ENCODE measurements at places on chromosomes 2 and 18.

DNA sequence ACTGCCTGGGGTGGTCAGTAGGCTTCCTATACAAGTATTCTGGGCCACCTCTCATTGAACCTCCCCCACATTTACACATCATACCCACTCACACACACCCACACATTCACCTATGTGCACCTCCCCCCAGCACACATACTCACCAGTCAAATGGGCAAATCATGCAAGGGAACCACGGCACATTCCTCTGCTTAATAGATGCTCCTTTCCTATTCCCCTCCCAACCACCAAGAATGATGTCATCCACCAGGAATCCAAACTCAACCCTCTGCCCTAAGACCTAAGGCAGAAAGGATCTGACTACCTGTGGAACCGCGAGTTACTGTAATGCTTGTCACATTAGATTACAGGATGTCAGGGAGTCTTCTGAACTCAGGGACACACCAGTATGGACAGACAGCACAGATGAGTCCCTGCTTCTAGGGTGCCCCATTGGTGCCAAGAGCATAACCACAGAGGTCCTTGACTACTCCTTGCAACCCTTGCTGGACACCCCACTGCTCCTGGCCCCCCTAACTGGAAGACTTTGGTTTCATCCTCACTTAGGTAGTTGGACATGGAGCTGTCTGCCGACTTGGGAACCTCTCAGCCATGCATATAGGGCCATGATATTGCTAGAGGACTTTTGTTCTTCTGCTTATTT lies 21.5 kb upstream of the CAB39 start:
- DNase-seq, result no peak

GRCh38 chr18:37544217-37544616 lies 21.4 kb downstream of the CELF4 start:
- DNase-seq, result no peak

GRCh38 chr2:1714291-1715064 lies 29.8 kb downstream of the PXDN start:
- no peak for DNase-seq

- DNase-seq, result no peak
Observed at GRCh38 chr2:99156891-99157290, 2.1 kb downstream of the LIPT1 start.

GRCh38 chr2:99891428-99891780 lies 251.0 kb downstream of the AFF3 start:
- no peak for DNase-seq

DNA sequence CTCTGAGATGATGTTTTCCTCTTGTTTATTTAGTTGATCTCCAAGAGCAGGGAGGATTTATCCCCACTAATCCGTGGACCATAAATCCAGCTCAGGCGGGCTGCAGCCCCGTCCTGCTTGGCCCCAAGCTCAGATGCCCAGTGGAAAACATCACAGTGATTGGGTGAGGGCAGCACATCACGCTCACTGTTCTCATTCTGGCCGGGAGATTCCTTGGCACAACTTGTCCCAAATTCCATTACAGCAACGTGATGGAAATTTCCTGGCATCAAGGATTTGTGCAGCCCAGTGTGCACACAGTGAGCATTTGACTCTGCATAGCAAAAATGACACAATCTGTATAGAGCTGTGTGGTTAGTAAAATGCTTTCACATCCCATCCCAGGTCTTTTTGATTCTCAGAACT lies 96.8 kb downstream of the VAPA start:
- DNase-seq, result no peak

DNA sequence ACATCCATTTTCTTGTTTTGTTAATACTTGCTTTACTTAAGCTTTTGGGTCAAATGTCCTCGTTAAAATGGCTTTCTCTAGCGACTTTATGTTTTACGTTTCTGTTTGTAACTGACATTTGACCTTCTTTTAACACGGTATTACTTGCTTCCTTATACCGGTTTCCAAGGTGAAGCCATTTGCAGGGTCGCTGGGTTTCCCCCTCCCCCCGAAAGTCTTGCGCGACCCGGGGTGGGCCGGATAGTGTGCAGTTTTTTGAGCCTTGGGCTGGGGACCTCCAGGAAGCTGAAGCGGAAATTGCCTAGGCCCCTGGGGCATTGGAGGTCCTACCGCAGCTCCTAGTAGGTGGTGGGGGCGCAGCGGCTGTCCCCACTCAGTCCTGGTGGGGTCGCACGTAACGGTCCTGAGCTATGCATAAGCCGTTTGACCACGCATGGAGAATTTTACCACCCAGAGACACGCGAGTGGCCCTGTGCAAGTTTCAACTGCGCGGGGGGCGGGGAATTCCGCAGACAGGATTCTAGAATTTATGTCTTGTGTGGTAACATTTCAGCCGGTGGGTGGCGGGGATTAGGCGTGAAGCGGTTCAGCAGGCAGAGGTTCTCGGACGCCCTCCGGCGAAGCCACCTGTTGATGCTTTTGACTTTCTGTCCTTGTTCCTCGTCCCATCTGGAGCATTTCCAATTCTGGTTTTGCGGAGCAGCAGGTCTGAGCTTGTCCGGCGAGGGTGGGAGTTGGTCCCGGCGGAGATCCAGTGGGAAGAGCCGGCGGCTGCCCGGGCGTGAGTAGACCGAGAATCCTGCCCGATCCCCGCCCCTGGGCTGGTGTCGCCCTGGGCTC lies 2.4 kb downstream of the CFLAR start:
- peak; percentile 93 for DNase-seq

GRCh38 chr18:46028536-46028891 lies 43.5 kb downstream of the PSTPIP2 start:
- DNase-seq, result no peak

- DNase-seq, result no peak
Observed at GRCh38 chr2:205424326-205424725, 258.0 kb upstream of the NRP2 start.

GRCh38 chr2:20650393-20650876 lies 463 bp downstream of the HS1BP3 start:
- peak; percentile 44 for DNase-seq

- peak; percentile 41 for DNase-seq
Observed at GRCh38 chr2:106572541-106573450, 85.6 kb downstream of the CD8B2 start.

- DNase-seq, result no peak
Observed at GRCh38 chr2:218776488-218776887, 5.5 kb upstream of the CYP27A1 start.

- peak; percentile 56 for DNase-seq
Observed at GRCh38 chr2:37168217-37168981, 11.6 kb upstream of the EIF2AK2 start.

DNA sequence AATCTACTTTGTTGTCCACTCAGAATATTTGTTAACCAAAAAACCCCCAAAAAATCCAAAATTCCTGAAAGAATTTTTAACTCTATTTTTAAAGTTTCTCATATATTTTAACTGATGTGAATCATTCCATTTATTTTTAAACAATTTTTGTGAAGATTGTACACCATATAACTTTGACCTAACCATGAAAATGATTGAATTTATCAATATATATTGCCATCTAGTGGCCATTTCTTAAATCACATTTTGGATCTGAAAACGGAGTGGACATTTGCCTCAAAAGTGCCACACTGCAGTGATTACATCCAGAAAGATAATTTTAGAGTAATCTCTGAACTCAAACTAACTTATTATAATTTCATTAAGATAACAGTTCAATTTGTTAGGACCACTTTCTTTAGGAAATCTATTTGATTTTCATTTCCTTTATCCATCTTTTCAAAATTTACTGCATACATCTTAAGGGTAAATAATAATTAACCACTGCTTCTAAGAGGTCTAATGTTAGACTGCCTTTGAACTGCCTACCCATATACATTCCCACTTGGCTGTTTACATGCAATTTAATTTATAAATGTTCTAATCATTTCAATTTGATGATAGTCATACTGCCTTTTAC lies 71.1 kb downstream of the DSC3 start:
- DNase-seq, result peak; percentile 44

- no peak for DNase-seq
Observed at GRCh38 chr2:18345848-18346247, 214.6 kb downstream of the RDH14 start.

DNA sequence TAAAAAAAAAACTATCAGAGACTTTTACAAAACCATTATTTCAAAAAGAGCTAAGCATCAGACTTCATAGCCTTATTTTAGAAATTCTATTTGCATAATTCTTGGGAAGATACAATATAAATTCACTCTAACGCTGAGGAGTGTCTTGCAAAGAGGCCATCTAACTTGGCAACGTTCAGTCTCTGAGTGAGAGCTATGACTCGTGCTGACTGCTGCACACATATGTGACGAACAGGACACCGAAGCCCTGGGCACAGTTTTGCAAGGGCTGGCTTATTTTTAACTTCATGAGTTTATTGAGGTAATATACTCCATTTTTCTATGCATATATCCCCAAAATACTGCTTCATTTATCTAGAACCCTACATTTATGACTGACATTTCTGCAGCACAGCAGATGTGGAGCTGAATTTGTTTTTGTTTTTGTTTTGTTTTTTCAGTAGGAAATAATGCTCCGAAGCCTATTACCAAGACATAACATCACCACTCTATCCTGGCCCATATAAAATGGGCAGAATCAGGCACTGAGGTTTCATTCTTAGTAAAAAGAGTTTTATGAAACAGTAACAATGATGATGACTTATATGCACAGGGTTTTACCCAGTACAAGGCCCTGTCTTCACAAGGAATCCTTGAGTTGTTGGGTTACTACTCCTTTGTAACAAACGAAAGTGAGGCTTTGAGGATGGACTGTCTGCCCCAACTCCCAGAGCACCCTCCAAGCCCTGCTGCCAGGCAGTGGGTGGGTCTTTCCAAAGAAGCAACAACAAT lies 68.3 kb downstream of the CRACDL start:
- DNase-seq, result no peak

DNA sequence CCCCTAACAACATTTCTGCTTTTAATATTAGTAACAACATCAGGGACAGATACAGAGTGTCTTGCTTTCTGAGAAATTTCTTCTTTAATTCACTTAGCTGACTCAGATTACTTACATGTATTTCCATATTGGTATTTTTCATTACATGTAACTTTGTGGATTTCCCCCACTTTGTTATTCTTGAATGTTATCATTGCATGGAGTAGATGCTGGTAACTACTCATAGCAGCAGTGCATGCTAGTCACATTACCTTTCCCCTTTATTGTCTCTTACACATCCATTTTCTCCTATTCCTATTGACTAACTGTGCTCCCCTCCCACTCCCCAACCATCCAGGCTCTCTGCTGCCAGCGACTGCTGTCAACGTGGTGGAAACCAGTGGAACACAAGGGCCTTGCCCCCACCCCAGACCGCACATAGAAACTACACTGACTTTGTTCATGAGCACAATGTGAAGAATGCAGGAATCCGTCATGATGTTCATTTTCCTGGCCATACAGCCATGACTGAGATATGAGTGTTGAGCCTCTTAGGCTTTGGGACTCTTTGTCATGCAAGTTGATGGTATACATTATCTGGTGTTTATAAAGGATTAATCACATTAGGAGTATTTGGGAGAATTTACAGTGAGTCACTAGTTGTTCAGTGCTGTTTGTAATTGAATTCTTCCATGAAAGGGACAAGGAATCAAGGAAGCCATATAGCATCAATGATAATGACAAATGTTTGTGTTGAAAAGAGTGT lies 91.0 kb downstream of the EPB41L5 start:
- no peak for DNase-seq

- no peak for DNase-seq
Observed at GRCh38 chr2:145049475-145049874, 529.6 kb upstream of the ZEB2 start.

- peak; percentile 11 for DNase-seq
Observed at GRCh38 chr2:63902149-63902548, 60.5 kb downstream of the UGP2 start.

Measured in activated CD4-positive, alpha-beta T cell treated with anti-CD3 and anti-CD28 coated beads, Interleukin-2, Interleukin-6, amounts not matched to agents 100 ng/mL and 50 ng/mL, durations not matched to agents 16 hours and 8 hours (primary cell).